GM12864 (cell line): ENCODE measurements at places on chromosomes 4 and X.
A peak's percentile ranks its signal among the peaks of the same experiment; 100 is the strongest.

DNA sequence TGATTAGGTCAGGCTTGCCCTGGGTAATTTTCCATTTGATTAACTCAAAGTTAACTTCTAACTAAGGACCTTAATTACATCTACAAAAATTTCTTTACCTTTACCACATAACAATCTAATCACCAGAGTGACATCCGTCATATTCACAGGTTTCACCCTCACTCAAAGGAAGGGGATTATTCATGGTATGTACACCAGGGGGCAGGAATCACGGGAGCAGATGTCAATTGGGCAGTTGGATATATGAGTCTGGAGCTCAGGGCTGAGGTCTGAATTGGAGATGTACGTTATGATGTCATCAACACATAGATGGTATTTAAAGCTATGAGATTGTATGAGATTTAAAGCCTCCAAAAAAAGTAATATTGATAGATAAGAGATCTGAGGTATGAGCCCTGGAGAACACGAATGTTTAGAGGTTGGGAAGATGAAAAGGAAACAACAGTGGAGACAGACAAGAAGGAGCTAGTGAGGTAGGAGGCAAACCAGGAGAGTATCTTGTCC, 52.9 kb downstream of the PGRMC1 start:
- no peak for DNase-seq

- DNase-seq, result no peak
These were observed 173.3 kb downstream of the VEGFC start for GRCh38 chr4:176619430-176619829.

GRCh38 chrX:1661048-1661921, 46.4 kb downstream of the ASMT start:
- DNase-seq, result peak; percentile 100

DNA sequence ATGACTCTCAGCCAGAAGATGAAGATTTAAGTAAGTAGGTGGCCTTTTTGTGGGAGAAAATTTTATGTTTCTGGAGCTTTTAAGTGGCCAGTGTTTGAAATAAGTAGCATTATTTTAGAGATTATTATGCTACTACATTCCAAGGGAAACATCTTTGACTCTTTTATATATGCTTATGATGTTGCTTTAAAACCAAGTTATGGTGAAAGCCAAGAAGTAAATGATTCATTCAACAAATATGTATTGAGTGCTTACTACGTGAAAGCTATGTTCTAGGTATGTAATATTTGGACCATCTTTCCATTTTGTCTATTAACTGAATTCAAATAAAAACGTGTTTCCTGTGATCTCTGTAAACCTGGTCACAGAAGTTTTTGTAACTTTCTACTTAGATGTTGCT, 58.3 kb downstream of the ZFX start:
- no peak for DNase-seq

DNA sequence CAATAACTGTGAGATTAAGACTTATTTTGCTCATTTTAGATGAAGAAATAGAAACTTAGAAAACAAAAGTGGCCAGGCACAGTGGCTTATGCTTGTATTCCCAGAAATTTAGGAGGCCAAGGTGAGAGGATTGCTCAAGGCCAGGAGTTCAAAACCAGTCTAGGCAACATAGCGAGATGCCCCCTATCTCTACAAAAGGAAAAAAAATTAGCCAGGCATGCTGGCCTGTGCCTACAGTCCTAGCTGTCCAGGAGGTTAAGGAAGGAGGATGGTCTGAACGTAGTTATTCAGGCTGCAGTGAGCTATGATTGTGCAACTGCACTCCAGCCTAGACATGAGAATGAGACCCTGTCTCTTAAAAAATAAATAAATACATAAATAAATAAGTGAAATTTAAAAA, 28.0 kb downstream of the APELA start:
- DNase-seq, result no peak

GRCh38 chr4:113534711-113535110, 226.8 kb downstream of the CAMK2D start:
- DNase-seq, result no peak

DNA sequence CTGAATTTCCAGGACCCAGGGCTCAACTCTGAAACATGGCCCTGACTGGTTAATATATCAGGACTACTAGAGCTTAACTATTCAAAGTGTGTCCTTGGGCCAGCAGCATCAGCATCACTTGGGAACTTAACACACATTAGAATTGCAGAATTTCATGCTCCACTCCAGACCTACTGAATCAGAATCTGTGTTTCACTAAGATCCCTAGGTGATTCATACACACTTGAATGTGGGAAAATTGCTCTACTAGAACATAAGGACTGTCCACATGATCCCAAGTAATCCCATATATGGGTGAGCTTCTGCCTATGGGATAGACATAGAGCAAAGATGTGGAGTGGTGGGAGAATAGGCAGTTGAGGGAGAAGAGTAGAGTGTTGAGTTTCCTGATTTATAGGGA, 192.5 kb upstream of the CLNK start:
- no peak for DNase-seq
